SK-N-MC (cell line): ENCODE measurements at places on chromosomes 1 and 21.

DNA sequence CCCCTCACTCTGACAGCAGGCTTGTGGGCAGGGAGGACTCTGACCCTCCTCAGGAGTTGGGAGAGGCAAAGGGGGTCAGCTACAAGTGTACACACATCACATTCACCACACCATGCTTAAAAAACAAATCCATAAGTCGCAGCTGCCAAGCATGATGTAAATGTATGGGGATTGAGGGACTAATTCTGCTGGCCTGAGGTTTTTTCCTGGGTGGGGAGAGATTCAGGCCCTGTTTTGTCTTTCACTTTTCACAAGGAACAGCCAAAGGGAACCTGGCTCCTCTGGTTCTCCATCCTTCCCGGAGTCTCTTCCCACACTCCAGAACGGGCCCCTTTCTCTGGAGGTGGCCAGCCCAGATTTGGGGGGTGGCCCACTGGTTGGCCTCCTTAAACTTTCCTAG, 1.3 kb upstream of the MTARC2 start:
- DNase-seq, result no peak

DNA sequence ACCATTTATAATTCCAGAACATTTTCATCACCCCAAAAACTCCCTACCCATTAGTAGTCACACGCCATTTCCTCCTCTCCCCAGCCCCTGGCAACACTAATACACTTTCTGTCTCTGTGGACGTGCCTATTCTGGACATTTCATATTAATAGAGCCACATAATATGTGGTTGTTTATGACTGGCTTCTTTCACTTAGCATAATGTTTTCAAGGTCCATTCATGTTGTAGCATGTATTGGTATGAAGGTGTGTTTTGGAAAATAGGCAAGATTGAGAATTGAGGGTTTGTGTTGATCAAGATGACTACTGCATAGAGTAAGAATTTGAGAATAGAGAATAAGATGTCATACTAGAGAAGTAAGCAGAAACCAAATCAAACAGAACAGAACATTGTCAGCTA, 67.5 kb downstream of the ZFYVE9 start:
- no peak for DNase-seq

- no peak for DNase-seq
Measured at GRCh38 chr1:232384171-232384883, 245.6 kb downstream of the SIPA1L2 start.

DNA sequence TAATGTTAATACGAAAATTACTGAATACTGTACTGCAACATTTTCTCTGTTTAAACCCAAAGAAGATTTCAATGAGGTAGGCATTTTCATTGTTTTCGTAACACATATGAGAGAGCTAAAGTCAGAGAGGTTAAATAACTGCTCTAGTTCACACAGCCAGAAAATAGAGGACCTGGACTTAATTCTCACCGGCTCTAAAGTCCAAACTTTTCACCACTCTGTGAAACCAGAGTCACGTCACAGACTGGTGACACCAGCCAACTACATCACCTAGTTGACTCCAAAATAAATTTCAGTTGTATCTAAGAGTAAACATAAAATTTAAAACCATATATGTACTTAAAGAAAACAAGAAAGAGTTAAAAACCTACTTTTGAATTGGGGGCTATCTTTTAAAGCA, 146.7 kb downstream of the FCRL5 start:
- DNase-seq, result no peak

DNA sequence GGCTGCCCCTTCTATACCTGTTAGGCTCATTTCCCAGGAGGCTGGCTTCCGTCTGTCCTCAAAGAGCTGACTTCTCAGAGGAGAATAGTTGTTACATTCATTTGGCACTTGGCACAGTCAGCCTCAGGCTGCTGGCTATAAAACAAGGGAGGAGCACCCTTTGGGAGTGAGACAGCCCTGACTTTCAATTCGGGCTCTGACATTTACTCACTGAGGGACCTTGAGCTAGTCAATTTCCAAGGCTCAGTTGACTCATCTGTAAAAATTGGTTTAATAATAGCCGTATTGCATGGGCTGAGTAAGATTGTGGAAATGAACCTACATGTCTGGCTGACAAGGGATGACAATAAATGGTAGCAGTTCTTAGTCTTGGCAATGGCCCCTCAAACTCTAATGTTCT, 13.7 kb downstream of the ALX3 start:
- no peak for DNase-seq

- DNase-seq, result no peak
Measured at GRCh38 chr1:187943606-187944403, 1115.1 kb downstream of the PLA2G4A start.

DNA sequence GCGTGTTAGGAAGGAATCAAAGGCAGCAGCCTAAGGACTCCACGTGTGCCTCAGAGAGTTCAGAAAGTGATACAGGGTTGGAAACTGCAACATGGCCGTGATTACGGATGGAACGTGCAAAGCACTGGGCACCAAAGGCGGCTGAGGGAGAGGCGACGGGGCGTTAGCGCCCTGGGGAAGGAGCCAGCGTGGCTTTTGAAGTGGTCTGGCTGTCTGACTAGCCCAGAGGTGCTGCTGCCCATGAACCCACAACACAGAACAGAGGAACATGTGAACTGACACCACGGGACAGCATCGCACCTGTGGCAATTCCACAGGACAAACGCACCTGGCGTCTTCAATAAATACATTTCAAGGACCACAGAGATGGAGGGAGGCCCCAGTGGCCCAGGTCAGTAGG, 18.0 kb upstream of the TMEM52 start:
- DNase-seq, result no peak

- no peak for DNase-seq
Measured at GRCh38 chr1:204033306-204033705, 39.6 kb upstream of the SOX13 start.

- no peak for DNase-seq
Measured at GRCh38 chr1:17251701-17252376, 2.9 kb downstream of the PADI3 start.

DNA sequence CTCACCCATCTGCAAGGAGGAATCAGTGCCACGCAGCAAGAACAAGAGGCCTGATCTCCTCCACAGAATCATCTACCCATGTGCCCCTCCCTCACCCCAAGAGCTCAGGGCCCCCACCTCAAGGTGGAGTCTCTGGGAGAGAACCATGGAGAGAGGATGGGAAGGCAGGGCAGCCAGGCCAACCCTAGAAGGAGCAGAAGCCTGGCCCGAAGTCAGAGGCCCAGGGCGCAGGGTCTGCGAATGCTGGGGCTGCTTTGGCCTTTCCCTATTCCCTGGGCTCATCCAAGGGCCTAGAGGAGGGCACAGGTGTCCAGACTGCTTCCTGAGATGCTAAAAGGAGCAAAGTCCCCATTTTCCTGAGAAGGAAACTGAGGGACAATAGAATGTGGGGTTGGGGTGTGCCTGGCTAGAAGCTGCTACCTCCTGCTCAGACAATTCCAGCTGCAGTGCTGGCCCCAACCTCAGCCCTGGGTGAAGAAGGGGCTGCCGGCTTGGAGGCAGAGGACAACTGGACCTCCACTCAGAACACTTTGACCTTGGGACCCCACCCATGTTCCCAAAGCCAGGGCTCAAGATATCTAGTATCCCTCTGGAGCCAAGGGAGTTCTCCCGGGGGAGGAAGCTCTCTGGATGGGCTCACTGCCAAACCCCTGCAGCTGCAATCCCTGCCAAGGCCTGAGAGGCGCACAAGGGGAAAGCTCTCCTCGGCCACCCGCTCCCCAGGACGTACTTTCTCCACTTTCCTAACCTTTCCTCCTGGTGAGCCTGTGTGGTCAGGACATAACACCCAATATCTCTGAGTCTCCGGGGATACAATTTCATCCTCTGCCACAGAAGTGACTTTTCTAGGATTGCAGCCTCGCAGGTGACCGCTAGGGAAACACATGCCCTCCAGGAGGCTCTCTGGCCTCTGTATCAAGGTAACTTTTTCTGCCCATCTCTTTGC, 16.6 kb upstream of the LEMD1 start:
- no peak for DNase-seq

DNA sequence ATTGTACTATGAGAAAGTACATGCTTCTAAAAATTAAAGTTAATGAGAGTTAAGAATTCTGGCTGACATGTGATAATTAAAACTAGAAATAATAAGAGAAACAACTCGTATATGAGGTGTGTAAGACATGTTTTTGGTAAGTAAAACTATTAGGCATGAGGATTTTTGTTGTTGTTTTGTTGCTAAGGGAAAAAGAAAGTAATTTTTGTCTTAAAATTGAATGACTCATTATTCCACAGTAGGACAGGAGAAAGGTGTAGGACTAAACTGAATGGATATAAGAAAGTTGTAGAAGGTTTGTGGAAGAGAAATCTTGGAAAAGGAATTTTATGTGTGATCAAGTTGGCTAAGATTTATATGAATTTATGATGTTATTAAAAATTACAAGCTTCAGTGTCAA, 54.8 kb downstream of the TBX19 start:
- DNase-seq, result no peak

GRCh38 chr1:12135612-12136011, 31.2 kb upstream of the TNFRSF1B start:
- DNase-seq, result no peak

GRCh38 chr1:145877923-145878486, 7.7 kb downstream of the ANKRD35 start:
- no peak for DNase-seq

GRCh38 chr1:168498956-168499687, 44.7 kb downstream of the XCL2 start:
- DNase-seq, result no peak
